Large intestine (tissue), 12 donors: ENCODE measurements at places on chromosomes 2 and 18. TPM values are rescaled to one million over a fixed set of nuclear protein-coding genes. Genes with fewer than 3 reads are reported as not detected.

DNA sequence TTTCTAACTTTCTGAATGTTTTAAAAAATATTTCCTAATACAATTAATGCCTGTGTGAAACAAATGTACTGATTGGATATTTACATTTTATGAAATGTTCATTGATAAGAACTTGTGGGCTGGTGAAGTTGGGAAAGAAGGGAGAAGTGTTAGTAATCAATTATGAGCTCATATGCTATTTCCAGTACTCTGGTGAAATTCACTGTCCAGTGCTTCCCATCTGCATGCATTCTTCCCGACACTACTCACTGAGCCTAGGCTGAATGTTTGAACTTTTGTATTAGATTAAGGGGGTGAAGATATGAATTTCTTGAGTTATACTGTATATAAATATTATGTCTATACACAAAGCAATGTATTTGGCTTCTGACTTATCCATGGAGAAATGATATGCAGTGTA lies 36.0 kb downstream of the SKA1 start:
- no peaks in the 10 kb centered on the region for H3K27me3 ChIP-seq
- no peak for DNase-seq
- no peak overlapping the region for H3K4me3 ChIP-seq
- no peak overlapping the region for H3K27ac ChIP-seq
- no peaks in the 10 kb centered on the region for H3K36me3 ChIP-seq

The DQX1 gene
- polyA plus RNA-seq = 12.9 TPM

DNA sequence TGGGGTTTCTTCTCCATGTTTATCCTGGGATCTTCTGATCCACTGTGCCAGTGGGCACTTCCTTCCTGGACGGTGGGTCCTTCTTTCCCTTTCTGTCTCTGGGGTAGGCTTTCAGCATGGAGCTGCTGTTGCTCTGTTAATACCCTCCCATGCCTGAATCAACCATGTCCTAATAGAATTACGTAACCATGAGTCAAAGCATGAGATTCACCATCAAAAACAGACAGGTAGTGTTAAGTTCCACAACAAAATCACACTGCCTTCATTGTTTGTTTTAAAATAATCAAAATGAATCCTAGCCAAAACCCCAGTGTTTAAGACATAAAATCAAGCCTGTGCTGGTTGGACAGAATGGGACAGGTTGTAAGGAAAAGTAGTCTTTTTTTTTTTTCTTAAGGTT lies 37.5 kb downstream of the GNAL start:
- peaks cover 2% of the 10 kb centered on the region for H3K27me3 ChIP-seq
- H3K4me1 ChIP-seq = no peaks in the 10 kb centered on the region
- no peaks in the 10 kb centered on the region for H3K36me3 ChIP-seq
- no peak for DNase-seq
- no peak overlapping the region for H3K4me3 ChIP-seq

DNA sequence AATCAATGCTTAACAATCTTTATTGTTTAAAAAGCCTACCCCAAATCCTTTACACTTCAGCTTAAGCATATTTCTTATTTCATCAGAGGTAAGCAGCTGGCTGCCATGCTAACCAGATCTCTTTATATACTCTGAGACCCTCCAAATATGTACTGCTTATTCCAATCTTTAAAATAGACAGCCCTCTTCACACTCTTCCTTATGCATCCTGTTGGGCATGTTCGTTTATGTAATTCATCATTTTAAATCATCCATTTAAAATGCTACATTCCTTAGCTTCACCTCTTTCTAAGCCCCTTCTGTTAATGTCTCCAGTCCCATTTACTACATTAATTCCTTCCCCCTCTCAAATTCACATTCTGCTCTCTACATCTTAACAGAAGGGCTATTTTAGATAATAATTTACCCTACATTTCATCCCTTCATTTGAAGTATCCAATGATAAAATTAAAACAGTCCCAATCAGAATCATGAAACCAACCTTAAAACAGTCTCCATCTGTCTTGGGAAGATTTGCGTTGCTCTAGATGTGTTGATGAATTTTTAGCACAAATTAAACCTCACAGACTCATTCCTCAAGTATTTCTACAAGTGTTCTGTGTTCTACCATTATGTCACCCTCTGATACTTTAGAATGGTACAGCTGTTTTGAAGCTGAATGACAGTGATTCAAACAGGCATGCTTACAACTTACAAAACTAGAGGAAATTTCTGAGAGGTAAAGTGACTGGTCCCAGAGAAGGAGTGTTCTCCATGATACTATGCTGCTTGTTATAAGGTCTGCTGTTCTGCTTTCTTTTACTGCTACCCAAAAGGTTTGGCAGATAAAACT lies 59.1 kb downstream of the ZNF385B start:
- H3K36me3 ChIP-seq = no peaks in the 10 kb centered on the region

DNA sequence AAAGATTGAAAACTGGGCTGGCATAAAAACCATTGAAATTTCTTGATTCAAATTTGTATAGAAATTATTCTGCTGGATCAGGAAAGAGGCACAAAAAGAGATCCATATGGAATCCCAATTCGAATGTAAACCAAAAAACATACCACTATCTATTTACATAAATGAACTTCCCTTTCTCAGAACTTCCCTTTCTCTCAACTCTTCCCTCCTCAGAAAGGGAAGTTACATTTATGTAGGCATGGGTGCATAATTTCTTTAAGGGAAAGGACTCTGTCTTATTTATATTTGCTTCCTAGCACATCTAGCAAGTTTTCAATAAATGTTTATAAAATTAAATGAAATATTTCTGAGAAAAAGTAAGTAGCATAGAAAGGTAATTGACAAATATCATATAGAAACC lies 398.1 kb upstream of the ATP5MC3 start:
- no peak overlapping the region for H3K4me3 ChIP-seq
- no peaks in the 10 kb centered on the region for H3K36me3 ChIP-seq
- H3K27me3 ChIP-seq = no peaks in the 10 kb centered on the region
- no peak overlapping the region for H3K27ac ChIP-seq
- DNase-seq = no peak

The GCG gene
- 83.8 TPM for polyA plus RNA-seq

The LOXHD1 gene
- 0.49 TPM for polyA plus RNA-seq

- no peak overlapping the region for H3K27ac ChIP-seq
- no peaks in the 10 kb centered on the region for H3K36me3 ChIP-seq
- no peaks in the 10 kb centered on the region for H3K27me3 ChIP-seq
- DNase-seq = no peak
- H3K4me1 ChIP-seq = no peaks in the 10 kb centered on the region
These were observed 25.3 kb downstream of the ADCY3 start for GRCh38 chr2:24894750-24895149.

DNA sequence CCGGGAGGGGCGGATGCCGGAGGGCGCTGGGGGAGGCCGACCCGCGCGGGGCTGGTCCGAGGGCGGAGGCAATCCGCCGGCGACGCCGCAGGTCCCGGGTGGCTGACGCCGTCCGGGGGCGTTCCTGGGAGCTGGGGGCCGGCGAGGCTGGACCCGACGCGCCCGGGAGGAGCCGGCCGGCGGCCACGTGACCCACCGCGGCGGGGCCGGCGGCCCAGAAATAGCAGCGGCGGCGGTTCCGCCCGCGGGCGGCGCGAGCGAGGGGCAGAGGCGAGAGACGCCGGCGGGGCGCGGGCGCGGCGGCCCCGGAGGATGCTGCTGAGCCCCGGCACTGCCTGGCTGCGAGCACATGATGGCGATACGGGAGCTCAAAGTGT lies at the start of gene RAB31:
RAB31 (plus strand) TSS at position 245 of the 377 bp plus-strand sequence; CDS start at position 350, 105 bp downstream.
- H3K4me3 ChIP-seq = peak within 1 kb of the TSS; percentile 62
- H3K36me3 ChIP-seq = no peaks in the 10 kb centered on the region
- DNase-seq = peak; percentile 78
- peaks cover 4% of the 10 kb centered on the region for H3K4me1 ChIP-seq
- peaks cover 48% of the 10 kb centered on the region for H3K27me3 ChIP-seq

The NAT8 gene
- 0.46 TPM for polyA plus RNA-seq

The HMSD gene
- polyA plus RNA-seq = 2.5 TPM

DNA sequence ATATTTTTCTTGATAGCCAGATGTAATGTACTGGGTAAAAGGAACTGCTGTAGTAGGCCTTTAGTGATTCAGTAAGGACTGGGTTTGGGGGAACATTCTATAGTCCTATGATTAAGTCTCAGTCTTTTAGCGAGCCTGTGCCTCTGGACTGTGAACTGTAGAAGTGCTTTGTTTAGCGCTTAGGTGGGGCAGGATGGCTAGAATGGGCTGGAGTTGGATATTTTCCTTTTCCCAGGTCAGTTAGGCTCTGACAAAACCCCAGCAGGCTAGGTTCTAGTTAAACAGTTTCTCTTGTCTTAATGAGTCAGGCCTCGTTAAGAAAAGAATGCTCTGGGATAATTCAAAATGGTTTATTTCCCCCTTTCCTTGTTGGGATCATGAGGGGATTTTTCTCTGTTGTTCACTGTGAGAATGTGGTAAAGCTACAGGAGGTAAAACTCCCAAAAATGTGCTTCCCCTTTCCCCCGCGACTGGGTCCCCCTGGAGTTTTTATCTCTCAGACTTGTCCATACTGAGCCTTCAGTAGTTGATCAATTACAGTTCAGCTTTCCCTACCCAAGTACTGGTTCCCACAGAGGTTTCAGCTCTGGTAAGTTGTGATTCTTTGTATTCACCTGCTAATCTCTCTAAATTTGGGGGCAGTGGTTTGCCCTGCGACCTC lies 31.5 kb downstream of the EHBP1 start:
- DNase-seq = no peak
- H3K4me1 ChIP-seq = no peaks in the 10 kb centered on the region
- no peaks in the 10 kb centered on the region for H3K27me3 ChIP-seq
- no peak overlapping the region for H3K4me3 ChIP-seq
- H3K27ac ChIP-seq = no peak overlapping the region
- no peaks in the 10 kb centered on the region for H3K36me3 ChIP-seq

- no peak for DNase-seq
- H3K36me3 ChIP-seq = peaks cover 42% of the 10 kb centered on the region
- H3K4me1 ChIP-seq = no peaks in the 10 kb centered on the region
- H3K4me3 ChIP-seq = no peak overlapping the region
- H3K27me3 ChIP-seq = no peaks in the 10 kb centered on the region
- H3K27ac ChIP-seq = no peak overlapping the region
These were observed 28.4 kb downstream of the FAM228A start for GRCh38 chr2:24203029-24203786.

The SNTG2 gene
- 0.48 TPM for polyA plus RNA-seq

GRCh38 chr2:23449413-23449812 lies 64.4 kb downstream of the KLHL29 start:
- no peak overlapping the region for H3K4me3 ChIP-seq
- peaks cover 2% of the 10 kb centered on the region for H3K27me3 ChIP-seq
- H3K36me3 ChIP-seq = peaks cover 2% of the 10 kb centered on the region
- H3K4me1 ChIP-seq = no peaks in the 10 kb centered on the region
- no peak for DNase-seq

The CLEC4F gene
- 2.9 TPM for polyA plus RNA-seq

GRCh38 chr2:151265991-151266390 lies 4.3 kb upstream of the RBM43 start:
- H3K27me3 ChIP-seq = no peaks in the 10 kb centered on the region
- H3K27ac ChIP-seq = no peak overlapping the region

The DTNA gene
- 12.3 TPM for polyA plus RNA-seq

DNA sequence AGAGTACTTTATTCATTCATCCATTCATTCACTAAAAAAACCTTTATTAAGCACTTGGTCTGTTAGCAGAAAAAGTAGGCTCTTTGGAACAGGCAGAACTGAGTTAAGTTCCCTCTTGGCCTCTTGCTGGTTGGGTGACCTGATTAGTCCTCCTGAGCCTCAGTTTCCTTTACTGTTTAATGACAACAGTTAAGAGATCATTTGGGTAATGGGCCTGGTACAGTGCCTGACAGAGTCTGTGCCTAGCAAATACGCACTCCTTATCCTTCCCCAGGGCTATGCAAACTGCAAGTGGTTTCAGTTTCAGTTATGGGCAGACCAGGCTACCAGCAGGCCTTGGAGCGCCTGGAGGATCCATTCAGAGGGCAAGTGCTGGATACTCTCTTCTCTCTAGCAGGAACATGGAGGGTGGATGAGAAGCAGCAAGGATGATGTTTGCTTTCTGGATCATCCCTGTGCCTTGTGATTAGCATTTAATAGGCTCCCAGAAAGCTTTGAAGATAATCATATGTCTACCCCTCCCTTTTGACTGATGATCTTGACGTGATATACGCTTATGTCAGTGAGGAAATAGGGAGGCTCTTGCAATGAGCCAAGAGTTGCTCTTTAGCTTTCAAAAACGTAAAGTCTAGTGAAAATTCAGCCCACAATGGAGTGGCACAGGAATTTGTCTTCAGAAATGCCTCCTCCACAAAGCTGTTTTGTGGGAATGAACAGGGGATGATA lies 12.4 kb upstream of the TAF1B start:
- H3K4me3 ChIP-seq = no peak overlapping the region
- H3K4me1 ChIP-seq = no peaks in the 10 kb centered on the region

GRCh38 chr2:134231301-134231964 lies 22.4 kb upstream of the MGAT5 start:
- H3K4me3 ChIP-seq = no peak overlapping the region
- H3K36me3 ChIP-seq = no peaks in the 10 kb centered on the region
- no peaks in the 10 kb centered on the region for H3K27me3 ChIP-seq
- no peak overlapping the region for H3K27ac ChIP-seq

The MC5R gene
- 0.66 TPM for polyA plus RNA-seq

DNA sequence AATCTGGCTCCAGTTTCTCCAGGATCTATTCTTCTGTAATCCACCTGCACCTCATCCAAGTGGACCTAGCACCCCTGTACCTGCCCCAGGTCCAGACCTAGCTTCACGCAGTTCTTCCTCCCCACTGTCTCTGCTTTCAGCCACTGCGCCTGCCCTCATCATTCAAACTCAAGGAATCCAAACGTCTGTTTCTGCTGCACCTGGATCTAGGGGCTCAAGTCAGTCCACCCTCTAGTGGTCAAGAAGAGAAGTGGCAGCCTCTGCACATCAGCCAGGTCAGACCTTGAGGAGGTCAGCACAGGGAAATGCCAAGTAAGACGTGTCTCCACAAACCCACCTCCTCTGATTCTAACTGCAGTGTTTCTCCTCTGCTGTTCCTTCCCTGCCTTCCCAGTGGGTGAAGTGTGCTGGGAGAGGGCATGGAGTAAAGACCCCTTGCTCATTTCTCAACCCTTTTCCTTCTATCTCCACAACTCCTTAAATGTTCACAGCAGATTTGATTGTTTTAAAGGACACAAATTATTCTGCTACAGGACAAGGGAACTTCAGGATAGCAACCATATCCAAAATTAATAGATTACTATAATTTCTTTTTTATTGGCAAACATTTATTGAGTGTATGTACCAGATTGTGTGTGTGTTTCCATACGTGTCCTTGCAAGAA lies 8.6 kb upstream of the RNF152 start:
- no peak overlapping the region for H3K4me3 ChIP-seq
- peak overlapping the region; percentile 20 for H3K27ac ChIP-seq
- H3K27me3 ChIP-seq = peaks cover 2% of the 10 kb centered on the region
- no peaks in the 10 kb centered on the region for H3K4me1 ChIP-seq
- H3K36me3 ChIP-seq = no peaks in the 10 kb centered on the region

The RAB6D gene
- polyA plus RNA-seq = 0.46 TPM
